Spinal cord (tissue), 10 donors: ENCODE measurements at places on chromosomes 2 and 18.

DNA sequence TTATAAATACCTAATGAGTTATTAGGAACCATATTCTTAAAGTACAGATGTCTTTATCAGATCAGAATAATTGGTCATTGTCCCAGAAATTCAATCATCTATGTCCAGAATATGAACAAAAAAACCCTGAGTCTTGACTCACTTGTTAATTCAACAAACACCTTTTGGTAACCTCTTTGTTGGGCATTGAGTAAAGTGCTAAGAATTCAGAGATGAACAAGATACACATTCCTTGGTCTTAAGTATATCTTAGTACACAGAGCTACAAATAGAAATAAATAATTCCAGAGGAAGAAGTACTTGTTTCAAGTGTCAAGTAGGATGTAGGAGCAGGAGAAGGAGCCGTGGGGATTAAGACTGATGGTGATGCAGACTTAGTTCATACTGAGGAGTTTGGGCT lies 798.1 kb downstream of the CPS1 start:
- DNase-seq, result no peak

GRCh38 chr2:177742851-177743250 lies 329.7 kb downstream of the PDE11A start:
- no peak for DNase-seq

DNA sequence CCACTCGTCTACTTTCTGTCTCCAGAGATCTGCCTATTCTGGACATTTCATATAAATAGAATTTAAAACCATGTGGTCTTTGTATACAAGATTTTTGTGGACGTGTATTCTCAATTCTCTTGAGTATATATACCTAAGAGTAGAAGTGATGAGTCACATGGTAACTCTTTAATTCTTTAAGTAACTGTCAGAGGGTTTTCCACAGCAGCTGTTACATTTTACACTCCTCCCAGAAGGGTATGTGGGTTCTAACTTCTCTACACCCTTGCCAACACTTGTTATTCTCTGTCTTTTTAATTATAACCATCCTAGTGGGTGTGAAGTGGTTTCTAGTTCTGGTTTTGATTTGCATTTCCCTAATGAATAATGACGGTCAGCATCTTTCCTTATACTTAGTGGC lies 70.9 kb downstream of the MAP3K20 start:
- no peak for DNase-seq

DNA sequence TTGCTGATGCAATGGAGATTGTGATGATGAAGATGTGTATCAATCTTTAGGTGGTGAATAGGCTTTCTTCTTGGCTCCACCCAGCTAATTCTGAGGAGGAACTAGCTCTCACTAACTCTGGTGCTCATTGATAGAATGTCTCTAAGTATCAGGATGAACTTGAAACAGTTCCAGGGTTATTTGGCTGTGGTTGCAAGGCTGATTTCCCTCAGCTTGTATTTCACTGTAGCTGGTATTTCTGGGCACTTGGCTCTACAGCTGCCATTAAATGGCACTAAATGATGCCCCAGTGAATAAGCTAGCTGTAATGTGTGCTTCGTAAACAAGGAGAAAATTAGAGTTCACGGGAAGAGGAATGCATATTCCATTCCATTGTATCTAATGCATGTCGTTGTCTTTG lies 241.2 kb downstream of the RPIA start:
- no peak for DNase-seq

- DNase-seq, result no peak
Observed at GRCh38 chr2:9124231-9124741, 82.3 kb upstream of the ASAP2 start.

DNA sequence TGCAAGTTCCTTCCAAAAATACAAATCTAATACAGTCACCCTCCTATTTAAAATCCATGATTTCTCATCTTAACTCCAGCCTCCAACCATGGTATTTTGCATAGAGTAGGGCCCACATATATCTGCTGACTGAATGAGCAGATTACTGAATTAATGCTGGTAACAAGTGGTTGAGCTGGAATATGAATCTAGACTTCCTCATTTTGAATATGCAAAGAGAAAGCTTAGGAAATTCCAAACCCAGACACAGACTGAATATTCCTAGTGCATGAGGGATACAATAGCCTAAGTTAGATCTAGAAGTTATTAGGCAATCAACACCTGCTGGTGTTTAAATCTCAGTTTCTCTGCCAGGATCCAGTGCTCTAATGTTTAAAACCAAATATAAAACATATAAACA lies 215.1 kb upstream of the CYP26B1 start:
- DNase-seq, result no peak

DNA sequence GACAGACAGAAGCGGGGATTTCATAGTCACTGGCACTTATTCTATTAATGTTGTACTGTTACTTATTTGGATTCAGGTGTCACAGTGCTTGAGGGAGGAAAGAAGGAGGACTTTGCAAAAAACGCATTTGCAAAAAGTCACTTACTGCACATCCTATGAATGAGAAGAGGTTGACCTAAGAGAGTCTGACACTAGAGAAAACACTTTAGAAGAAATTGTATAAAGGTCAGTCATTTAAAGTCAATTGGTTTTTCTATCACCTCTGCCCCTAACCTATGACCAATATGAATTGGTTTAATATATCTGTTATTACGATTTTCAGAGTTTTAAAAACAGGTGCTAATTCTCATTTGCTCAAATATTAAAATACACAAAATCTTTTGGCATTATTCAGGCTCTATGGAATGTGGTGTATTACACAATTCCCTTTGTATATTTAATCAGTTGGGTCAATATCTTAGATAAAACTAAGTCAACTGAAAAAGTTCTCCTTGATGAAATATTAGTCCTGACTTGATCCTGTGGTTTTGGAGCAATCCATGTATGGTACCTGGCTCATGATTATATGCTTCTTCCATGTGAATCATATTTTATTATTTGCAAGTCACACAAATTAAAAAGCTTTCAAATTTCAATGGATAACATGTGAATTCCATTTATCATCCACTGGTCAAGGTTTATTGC lies 157.4 kb downstream of the CDH2 start:
- no peak for DNase-seq
